ENCODE measurements at places on chromosomes 3 and 15. TPM values are rescaled to one million over a fixed set of nuclear protein-coding genes. Genes with fewer than 3 reads are reported as not detected.

Gene PIF1
- not detected for total RNA-seq

Gene GP5
- total RNA-seq = not detected

- no peak overlapping the region for H3K27ac ChIP-seq
- H3K36me3 ChIP-seq = no peaks in the 10 kb centered on the region
- no peak for DNase-seq
- H3K27me3 ChIP-seq = no peaks in the 10 kb centered on the region
These were observed 28.3 kb downstream of the STARD5 start for GRCh38 chr15:81295486-81296121.

DNA sequence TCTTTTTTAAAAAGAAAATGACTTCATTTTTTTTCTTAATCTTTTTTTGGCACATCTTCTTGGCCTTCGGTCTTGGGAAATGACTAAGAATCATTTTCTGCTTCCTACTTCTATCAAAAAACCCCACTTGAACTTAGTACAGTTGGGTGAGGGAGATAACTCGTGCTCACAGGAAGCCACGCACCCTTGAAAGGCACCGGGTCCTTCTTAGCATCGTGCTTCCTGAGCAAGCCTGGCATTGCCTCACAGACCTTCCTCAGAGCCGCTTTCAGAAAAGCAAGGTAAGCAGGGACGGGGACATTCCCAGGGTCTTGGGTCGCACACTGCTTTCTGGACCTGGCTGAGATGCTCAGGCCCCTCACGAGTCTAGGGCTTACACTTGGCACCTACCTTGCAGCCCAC, at the start of gene CCR4:
CCR4 (plus strand) TSS at position 235 of the 402 bp plus-strand sequence. CDS start 1,779 bp downstream, outside the sequence.
- no peaks in the 10 kb centered on the region for H3K4me1 ChIP-seq
- H3K4me3 ChIP-seq = no peak within 1 kb of the TSS
- no peak for DNase-seq
- no peaks in the 10 kb centered on the region for H3K27me3 ChIP-seq
- H3K27ac ChIP-seq = no peak within 1 kb of the TSS
- H3K36me3 ChIP-seq = no peaks in the 10 kb centered on the region

DNA sequence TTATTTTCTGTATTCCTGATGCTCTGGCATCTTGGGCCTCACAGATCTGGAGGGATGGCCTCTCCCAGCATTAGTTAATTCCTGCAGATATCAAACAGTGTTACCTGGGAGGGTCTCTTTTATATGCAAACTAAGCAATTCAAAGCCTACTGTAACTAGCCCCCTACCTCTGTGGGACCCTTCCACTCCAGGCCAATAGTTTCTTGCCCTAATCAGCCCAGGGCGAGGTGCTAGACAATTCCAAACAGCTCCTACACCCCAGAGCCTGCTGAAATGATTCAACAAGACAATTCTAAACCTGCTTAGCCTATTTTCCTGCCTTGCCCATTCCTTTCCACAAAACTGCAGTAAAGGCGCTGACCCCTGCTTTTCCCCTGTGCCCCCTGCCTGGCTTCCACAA, 106.6 kb upstream of the IGSF10 start:
- H3K27me3 ChIP-seq = no peaks in the 10 kb centered on the region
- DNase-seq = no peak
- H3K27ac ChIP-seq = no peak overlapping the region
- no peaks in the 10 kb centered on the region for H3K36me3 ChIP-seq
- no peaks in the 10 kb centered on the region for H3K4me1 ChIP-seq
